GM19239 (cell line): ENCODE measurements at places on chromosomes 3 and 15.

GRCh38 chr3:65126527-65127410 is 439.0 kb upstream of the ADAMTS9 start:
- no peak for DNase-seq

- no peak for DNase-seq
Measured at GRCh38 chr3:60764870-60765269, 486.4 kb downstream of the FHIT start.

DNA sequence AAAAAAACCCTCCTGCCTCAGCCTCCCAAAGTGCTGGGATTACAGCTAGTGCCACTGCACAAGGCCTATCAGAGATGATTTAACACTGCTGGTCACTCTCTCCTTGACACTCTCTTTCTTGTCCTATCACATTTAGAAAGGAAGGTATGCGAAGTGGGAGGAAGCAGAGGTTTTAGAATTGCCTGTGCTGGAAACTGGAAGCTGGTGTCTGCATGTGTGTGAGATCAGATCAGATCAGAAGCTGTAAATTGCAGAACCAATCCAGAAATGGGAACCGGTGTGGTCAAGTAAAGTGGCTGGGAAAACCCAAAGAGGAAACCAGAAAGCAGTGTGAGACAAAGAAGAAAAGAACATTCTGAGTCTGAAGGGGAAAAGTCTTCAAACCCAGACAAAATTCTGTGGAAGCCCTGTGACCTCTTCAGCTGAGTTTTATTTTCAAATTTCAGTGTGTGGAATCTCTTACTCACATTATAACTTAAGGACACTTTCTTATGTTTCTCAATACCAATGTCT is 2.8 kb downstream of the EFHB start:
- DNase-seq: peak; percentile 13

- no peak for DNase-seq
Measured at GRCh38 chr3:71549951-71550350, 33.6 kb downstream of the FOXP1 start.

GRCh38 chr3:65925254-65925954 is 113.3 kb downstream of the MAGI1 start:
- DNase-seq: no peak

DNA sequence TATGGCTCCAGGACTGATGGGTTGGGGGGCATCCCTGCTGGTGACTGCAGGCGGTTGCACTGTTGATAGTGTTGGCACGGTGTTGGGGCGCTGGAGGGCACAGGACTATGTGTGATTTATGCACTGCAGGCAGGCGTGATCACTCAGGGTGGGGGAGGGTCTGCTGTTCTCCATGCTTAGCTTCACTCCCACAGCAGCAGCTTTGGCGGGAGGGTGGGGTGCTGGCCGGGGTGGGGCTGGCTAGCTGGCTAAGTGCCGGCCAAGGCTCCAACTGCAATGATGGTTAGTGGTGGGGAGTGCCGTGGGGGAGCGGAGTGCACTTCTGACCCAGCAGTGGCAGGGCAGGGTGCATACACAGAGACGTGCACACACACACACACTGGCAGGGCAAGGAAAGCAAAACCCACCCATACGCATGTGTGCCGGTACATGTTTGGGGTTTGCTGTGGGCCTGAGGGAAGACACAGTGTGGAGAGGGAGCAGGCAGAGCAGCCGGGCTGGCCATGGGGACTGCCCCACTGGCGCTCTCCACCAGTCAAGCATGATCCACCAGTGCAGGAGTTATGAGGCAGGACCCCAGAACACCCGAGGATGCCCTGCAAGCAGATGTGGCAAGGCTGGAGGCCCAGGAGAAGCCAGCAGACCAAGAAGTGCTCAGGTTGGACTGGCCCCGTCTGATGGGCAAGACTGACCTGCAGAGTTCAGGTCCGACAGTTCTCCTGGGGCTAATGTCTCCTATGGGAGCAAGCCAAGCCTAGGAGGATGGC is 16.5 kb upstream of the FGF7 start:
- no peak for DNase-seq

- DNase-seq: no peak
Measured at GRCh38 chr3:101928890-101929289, 79.6 kb downstream of the NFKBIZ start.

GRCh38 chr3:168073842-168074605 is 21.7 kb downstream of the GOLIM4 start:
- DNase-seq: no peak

GRCh38 chr3:51539291-51539941 is 897 bp downstream of the RAD54L2 start:
- peak; percentile 48 for DNase-seq

DNA sequence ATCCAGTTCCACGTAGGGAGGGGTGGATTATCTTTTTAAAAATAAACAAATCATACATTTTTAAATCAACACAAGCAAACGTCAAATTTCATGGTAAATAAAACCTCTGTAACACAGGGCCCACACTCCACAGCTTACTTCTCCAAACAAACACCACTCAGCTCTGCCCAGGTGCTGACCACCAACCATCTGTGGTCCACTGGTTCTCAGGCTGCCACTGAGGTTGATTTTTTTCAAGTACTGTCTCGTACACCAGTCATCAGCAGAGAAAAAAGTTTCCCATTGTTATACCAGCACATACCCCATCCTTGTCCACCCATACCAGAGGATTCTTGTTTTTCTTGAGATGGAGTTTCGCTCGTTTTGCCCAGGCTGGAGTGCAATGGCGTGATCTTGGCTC is 32.4 kb downstream of the CHSY1 start:
- no peak for DNase-seq

- DNase-seq: no peak
Measured at GRCh38 chr15:90203922-90204321, 2.8 kb downstream of the SEMA4B start.

GRCh38 chr15:42903388-42904324 is 16.9 kb downstream of the TTBK2 start:
- DNase-seq: no peak

DNA sequence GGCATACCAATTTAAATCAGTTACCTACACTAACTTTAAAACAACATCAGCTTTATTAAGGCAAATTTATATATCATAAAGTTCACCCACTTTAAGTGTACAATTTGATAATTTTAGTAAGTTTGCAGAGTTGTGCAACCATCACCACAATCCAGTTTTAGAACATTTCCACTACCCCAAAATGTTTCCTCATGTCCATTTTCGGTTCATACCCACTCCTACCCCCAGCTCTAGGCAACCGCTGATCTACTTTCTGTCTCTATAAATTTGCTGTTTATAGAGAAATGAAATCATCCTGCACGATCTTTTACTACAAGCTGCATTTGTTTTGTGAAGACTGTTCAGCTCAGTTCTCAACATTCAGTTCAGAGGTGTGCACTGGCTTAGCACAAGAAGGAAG is 31.5 kb upstream of the FAM81A start:
- DNase-seq: no peak

GRCh38 chr3:174046311-174046710 is 648.8 kb downstream of the NLGN1 start:
- DNase-seq: no peak

GRCh38 chr3:102205647-102206046 is 229.2 kb upstream of the ZPLD1 start:
- DNase-seq: no peak
